ENCODE measurements at places on chromosomes 6 and 20. TPM values are rescaled to one million over a fixed set of nuclear protein-coding genes. Genes with fewer than 3 reads are reported as not detected.

SERPINB6 gene
- total RNA-seq = 199 TPM

LY86 gene
- not detected for total RNA-seq

DNA sequence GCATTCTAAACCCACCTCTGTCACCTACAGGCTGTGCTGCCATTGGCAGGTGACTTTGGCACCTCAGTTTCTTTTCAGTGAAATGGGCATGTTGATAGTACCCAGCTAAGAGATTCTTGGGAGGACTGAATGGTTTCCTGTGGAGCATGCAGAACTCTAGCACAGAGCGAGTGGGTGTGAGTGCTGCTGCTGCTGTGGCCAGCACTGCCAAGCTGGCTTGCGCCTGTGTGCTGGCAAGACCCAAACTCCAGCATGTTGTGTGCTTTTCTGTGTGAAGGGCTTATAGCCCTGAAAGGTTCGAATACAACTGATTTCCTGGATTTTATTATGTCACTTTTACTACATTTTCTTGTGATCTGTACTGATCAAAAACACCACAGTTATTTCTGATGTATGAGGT, 78.1 kb upstream of the KIF25 start:
- no peak for DNase-seq

DNA sequence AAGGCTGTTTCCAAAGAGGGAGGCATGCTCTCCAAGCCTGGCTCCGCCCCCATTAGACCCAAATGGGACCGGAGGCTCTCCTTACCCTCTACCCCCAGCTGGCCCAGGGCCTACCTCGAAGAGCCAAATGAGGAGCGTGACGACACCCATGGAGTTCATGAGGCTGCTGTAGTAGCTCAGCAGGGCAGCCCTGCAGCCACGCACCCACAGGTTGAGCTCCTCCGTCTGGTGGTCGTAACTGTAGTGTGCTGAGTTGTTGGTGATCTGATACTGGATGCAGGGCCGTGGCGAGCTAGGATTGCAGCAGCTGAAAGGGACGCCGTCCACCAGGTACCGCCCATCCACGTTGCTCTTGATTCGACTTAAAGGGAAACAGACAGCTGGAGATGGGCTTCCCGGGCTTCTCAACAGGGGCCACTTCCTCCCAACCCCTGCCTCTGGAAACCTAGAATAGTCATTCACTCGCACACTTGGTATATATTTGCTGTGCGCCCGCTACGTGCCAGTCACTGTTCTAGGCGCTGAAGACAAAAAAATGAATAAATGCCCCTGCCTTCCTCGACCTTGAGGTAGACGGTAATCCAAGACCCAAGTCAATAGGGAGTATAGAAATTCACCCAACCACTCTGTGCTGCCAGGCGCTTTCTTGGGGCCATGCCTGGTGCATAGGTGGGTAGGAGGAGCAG, 18.0 kb downstream of the PRPH2 start:
- no peak for DNase-seq

GRCh38 chr20:25269833-25270170, 21.9 kb downstream of the PYGB start:
- DNase-seq = peak; percentile 27

GRCh38 chr6:90896075-90896547, 309.2 kb upstream of the MAP3K7 start:
- no peak for DNase-seq

DNA sequence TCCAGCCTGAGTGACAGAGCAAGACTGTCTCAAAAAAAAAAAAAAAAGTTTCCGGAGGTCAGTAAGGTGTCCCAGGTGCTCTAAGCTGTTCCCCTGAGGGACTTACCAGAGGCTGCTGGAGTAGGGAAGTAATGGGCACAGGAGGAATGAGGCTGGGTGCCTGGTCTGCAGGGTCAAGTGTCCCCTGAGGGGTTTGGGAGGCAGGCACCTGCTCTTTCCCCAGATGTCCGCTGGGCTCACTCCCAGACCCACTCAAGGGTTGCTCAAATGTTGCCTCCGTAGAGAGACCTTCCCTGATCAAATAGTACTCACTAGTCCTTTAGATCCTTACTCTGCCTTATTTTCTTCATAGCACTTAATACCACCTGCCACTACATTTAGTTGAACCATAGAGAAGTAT, 5.4 kb upstream of the MAPK13 start:
- no peak for DNase-seq

- no peak for DNase-seq
Measured at GRCh38 chr6:27806981-27807440, 105.2 kb downstream of the OR2B2 start.

DNA sequence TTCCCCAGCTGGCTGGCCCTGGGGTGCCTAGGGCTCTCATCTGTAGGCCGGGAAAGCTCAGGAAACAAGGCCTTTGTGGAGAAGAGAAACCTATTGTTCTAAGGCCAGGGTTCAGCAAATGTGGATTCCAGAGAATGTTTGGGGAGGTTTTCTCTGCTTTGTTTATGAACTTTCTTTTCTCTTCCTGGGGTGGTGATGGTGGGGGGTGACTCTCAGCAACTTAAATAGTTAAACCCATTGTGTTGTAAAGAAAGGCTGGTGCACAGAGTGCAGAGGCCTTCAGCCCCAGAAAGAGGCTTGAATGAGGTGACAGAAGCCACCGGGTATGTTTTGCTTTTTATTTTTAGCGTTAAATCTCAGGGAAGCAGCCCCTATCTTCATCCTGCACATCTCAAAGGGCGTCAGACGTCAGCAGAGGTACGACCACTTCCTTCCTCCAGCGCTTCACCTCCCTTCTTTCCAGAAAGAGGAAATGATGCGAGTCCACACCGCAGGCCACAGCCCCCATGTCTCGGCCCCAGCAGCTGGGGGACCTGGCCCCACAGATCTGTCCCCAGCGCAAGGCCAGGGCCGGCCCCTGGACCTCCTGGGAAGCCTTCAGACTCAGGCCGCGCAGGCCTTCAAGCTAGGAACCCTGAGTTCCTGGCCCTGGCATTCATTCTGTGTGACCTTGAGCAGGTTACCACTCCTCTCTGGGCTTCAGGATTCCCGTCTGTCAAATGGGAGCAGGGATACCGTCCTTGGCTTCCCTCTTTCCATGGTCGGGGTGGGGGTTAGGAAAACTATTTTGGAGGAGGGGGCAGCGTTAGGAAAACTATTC, 605 bp upstream of the PPP1R16B start:
- peak; percentile 90 for DNase-seq

DNA sequence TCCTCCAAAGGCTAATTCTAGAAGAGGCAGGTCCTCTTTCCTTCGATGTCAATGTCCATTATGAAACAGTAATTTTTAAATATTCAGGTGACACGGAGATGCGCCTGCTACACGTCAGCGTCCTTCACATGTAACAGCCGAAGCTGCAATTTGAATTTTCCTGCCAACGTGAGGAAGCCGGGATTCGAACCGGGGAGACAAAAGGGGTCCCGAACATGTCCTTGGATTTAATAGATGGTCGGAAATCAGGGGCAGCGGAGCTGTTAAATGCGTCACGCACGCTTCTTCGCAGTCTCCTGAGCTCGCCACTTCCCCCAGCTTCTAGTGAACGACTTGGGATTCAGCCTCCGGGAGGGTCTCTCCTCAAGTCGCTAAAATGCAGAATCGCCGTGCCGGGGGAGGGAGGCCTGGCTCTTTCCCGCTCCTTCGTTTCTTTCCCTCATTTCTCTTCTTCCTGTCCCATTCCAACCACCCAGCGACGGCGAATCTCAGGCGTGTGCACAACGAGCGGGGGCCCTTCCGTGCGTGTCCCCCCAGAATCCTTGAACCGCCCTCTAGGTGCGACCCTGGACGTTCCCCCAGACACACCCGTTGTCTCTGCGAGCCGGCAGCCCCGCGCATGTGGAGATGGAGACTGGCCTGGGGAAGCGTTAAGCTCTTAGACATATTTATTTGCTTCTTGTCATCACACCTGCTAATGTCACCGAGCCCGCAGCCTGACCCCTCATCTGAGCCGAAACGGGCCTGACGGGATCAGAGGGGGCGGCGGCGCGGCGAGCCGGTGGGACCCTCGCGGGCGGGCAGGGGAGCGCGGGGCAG, 1.3 kb upstream of the FOXC1 start:
- no peak for DNase-seq

DNA sequence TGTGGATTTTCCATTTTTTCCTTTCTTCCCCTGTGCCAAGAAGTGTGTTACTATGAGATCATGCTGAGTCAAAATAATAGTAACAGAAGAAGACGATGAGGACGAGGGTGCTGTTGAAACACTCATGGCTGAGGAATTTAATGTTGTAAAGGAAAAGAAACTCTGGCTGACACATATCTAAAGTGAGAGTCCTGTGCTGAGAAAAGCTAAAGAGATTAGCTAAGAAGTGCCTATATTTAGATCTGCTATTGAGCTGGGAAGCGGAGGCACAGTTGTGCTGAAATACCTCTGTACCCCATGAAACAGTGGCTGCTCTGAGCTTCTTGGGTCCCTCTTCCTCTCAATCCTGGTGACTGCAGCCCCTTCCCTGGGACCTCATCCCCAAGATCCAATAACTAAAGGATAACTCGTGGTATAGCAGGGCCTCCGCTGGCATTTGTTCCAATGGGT, 1.1 kb upstream of the SYTL3 start:
- no peak for DNase-seq

GRCh38 chr6:137471986-137472385, 22.2 kb downstream of the OLIG3 start:
- no peak for DNase-seq

GRCh38 chr20:37533154-37533715, 5.6 kb upstream of the BLCAP start:
- no peak for DNase-seq

GRCh38 chr6:167849846-167850459, 23.2 kb downstream of the AFDN start:
- no peak for DNase-seq

All from Peyer's patch (tissue), 4 donors.